Right forelimb (tissue), 1 donor: ENCODE measurements at places on chromosomes 5 and 9.
A peak's percentile ranks its signal among the peaks of the same experiment; 100 is the strongest.

GRCh38 chr5:174559141-174559540 lies 165.2 kb upstream of the MSX2 start:
- DNase-seq = no peak

- peak; percentile 34 for DNase-seq
Observed at GRCh38 chr5:142846406-142846805, 76.2 kb downstream of the ARHGAP26 start.

GRCh38 chr5:9329125-9329524 lies 216.8 kb downstream of the SEMA5A start:
- DNase-seq = no peak

GRCh38 chr5:142432961-142433360 lies 108.1 kb upstream of the SPRY4 start:
- DNase-seq = no peak
